Left colon (tissue), 2 donors: ENCODE measurements at places on chromosomes 7 and 10. TPM values are rescaled to one million over a fixed set of nuclear protein-coding genes. Genes with fewer than 3 reads are reported as not detected.

DNA sequence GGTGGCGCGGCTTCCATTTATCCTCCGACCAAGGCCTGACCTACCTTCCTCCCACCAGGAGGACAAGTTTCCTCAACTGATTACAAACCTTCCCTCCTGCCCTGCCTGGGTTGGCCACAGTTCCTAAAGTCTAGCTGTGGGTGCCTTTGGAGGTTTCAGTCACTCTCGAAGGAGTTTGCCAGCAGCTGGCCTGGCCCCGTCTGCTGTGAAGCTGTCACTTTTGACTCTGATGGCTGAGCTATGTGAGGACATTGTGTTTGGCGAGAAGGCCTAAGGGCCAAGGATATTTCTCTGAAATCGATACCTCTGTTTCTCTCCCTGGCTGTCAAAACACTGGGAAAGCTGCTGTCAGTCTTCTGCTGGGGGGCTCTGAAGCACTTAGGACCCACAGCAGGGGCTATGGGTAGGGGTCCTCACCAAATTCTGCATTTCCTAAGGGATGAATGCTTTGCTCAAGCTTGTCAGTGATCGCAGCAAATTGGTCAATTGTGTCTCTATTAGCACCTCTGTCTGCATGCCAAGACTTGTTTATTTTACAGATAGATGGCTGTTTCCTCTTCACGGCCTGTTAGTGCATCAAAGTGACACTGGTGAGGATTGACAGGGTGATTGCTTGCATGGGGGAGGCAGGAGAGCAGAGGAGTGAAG, 31.9 kb upstream of the SAMD8 start:
- no peak for DNase-seq

LBX1 gene
- not detected for total RNA-seq

DNA sequence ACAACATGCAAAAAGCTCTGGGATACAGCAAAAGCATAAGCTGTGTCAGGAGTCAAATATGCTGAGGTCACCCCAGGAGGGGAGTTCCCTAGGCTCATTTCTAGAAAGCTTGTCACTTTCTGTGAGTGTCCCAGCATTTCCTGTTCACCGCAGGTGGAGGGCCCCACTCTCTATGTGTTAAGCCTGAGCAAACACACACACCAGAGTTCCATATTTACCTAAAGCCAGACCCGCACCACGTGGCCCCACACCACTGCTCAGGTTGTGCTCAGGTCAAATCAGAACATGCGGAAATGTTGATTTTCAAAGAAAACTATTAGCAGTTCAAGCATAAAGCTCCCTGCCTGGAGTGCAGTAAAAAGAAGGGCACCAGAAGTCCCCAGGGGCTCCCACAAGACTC, 259.6 kb upstream of the PPP2R2D start:
- DNase-seq: no peak

- no peak for DNase-seq
These were observed 4.9 kb upstream of the ADCY1 start for GRCh38 chr7:45569290-45569685.

HHEX gene
- total RNA-seq: 2.5 TPM

STAMBPL1 gene
- total RNA-seq: 22.4 TPM

DNA sequence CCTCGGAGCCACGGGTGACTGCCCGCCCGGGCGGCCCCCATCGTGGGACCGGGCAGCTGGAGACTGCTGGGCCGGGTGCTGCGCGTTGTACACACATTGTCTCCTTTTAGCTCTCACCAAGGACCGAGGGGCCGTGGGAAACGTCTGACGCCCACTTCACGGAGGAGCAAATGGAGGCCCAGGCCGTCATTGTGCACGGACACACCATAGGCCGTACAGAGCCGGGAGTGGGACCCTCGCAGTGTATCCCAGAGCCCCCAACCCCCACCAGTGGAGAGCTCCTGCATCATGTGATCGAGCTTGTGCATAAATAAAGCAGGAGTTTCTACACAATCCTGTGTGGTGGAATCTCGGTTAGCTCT, 722 bp downstream of the DENND10 start:
- peak; percentile 42 for DNase-seq

DNA sequence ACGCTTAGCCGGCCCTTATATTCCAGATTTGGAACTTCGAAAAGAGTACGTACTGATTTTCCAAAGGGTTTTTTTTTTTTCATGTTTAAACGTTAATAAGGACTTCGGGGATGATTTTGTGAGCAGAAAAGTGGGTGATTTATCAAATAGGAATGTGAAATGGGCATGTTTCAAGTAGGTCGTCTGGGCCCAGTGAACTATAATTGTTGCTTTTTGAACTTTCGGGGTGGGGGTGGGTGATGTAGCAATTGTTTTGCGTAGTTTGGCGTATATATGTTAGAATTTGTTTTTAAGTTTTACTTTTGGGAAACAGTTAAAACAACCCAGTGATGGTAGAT, 299 bp upstream of the PBLD start:
- no peak for DNase-seq

ACSL5 gene
- total RNA-seq: 216 TPM

DNA sequence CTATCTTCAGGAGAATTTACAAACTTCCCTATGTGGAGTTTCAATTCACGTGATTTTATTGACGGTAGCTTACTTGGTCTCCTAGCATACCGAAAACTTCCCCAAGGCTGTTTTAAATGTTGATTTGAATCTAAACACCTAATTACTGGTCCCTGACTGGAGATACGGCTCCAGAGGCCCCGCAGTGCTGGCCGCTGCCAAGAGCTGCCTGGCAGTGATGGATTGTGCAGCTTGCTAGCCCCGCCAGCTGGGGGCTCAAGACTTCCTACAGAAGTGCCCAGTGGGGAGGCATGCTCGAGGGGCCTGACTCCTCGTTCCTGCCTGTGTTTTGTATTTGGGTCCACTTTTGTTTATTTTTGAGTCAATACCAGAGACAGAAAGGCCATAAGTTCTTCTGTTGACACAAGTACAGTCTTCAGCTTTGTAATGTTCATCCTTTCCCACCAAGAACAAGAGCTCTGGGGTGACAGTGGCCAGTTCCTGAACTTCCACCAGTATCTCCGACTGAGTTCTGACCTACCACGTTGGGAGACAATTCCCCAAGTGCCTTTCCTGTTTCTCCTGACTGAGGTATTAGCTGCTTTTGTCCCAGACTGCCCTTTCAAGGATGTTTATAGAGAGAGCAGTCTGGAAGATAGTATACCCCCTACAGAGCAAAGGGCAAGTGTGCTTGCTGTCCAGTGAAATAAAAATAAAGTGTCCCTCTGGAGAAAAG, 80.7 kb upstream of the CXCL12 start:
- no peak for DNase-seq

GLUD1 gene
- 185 TPM for total RNA-seq

ANXA8 gene
- total RNA-seq: not detected

EVX1 gene
- total RNA-seq: 0.82 TPM

SVOPL gene
- total RNA-seq: 1.5 TPM

- no peak for DNase-seq
These were observed 29.2 kb downstream of the ANXA8 start for GRCh38 chr10:47454780-47455058.

- no peak for DNase-seq
These were observed 71.6 kb upstream of the ZNF746 start for GRCh38 chr7:149569025-149569725.

- DNase-seq: no peak
These were observed 148.2 kb upstream of the SLC26A5 start for GRCh38 chr7:103594186-103594585.

DNA sequence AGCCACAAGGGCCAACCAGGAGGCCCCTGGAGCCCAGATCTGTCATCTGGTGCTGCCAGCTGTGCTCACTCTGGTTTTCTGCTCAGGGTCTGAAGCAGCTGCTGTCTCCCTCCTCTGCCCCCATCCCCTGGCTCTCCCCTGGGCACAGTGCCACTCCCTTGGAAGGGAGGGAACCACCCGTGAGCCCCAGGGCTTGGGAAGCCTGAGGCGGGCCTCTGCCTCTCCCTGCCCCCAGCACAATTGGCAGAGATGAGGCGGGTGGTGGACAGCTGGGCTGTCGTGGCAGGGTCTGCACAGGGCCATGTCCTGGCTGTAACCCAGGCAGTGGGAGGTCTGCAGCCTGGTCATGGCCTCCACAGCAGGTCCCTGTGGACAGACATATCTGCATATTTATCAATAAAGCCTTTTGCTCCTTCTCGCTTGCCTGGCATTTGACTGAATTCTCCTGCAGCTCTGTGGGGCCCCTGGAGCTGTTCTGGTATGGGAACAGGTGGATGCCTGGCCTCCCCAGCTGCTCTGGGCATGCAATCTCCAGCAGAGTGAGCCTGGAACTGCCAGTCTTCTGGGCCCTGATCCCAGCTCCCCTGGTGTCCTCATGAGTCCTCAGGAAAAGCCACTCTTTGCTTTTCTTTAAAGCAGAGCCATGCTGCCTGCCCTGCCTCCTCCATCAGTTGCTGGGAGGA, 1.6 kb upstream of the ANKRD2 start:
- no peak for DNase-seq

DNA sequence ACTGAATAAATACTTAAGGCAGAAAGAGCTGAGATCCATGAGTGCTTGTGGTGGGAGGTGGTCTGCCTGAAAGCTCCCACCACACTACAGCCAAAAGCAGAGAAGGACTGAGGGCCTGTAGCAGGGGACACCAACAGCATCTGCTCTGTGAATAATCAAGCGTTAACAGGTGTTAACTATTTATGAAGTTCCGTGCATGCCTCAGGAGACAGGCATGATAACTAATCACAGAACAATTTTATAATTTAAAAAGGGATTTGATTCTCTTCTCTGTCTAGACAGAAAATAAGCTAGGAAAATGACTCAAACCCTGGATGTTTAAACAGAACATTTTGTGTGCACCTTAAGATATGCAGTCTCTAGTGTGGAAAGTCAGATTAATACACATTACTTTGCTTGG, 61.5 kb upstream of the GHITM start:
- DNase-seq: no peak

PLAC9 gene
- total RNA-seq: 8.2 TPM

GRCh38 chr10:422241-422640, 267.2 kb downstream of the DIP2C start:
- no peak for DNase-seq

DNA sequence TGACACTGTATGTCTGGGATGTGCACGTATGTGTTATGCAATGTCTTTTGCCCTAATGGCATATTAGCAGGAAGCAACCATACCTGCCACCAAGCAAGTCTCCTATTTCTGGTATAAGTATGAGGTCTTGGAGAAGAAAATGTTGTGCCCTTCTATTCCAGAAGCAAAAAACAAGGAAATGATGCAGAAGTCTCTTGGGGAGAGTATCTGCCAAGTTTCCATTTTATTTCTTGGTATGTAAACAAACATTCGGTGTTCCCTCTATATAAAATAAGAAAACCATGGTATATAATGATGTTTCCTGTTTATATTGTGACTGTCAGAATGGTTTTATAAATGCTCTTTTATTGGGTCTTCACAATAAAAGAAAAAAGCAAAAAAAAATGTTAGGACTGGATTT, 19.3 kb upstream of the MYO3A start:
- no peak for DNase-seq

DNA sequence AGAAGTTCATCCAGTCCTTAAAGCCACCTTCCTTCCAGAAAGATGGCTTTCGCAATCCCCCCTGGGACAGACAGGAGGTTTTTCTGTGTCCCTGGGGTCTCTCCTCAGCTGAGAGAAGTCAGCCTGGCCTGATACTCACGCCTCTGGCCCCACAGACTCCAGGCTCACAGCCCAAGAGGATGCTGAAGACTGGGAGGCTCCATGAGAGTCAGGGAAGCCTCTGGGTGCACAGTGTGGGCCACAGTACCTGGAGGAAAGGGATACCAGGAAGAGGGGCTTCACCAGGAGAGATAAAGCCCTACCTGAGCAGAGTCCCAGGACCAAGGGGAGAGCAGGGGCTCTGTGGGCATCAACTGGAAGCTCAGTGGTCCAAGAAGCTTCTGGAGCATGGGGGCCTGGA, 324.4 kb downstream of the GRID1 start:
- no peak for DNase-seq

DNA sequence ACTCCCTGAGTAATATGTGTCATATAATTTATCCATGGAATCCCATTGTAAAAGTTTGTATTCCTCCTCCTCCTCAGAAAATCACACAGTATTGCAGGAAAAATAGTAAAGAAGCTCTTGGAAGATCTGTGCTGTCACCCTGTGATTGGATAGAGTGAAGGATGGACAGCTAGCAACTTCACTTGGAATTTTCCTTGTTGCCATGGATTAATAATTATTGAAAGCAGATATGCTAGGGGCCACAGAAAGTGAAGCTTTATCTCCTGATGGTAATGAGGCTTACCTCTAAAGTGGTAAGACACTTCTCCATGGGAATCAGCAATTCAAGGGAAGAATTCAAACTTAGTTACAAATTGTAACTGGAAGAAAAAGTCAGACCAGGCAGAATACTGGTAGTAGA, 48.8 kb downstream of the PHYHIPL start:
- DNase-seq: no peak

DMTF1 gene
- 58.8 TPM for total RNA-seq

CPED1 gene
- 3.4 TPM for total RNA-seq

GRCh38 chr10:59970396-59971368, 64.3 kb upstream of the CCDC6 start:
- no peak for DNase-seq

LIPJ gene
- 0.14 TPM for total RNA-seq

ARHGEF35 gene
- 62.4 TPM for total RNA-seq

DNA sequence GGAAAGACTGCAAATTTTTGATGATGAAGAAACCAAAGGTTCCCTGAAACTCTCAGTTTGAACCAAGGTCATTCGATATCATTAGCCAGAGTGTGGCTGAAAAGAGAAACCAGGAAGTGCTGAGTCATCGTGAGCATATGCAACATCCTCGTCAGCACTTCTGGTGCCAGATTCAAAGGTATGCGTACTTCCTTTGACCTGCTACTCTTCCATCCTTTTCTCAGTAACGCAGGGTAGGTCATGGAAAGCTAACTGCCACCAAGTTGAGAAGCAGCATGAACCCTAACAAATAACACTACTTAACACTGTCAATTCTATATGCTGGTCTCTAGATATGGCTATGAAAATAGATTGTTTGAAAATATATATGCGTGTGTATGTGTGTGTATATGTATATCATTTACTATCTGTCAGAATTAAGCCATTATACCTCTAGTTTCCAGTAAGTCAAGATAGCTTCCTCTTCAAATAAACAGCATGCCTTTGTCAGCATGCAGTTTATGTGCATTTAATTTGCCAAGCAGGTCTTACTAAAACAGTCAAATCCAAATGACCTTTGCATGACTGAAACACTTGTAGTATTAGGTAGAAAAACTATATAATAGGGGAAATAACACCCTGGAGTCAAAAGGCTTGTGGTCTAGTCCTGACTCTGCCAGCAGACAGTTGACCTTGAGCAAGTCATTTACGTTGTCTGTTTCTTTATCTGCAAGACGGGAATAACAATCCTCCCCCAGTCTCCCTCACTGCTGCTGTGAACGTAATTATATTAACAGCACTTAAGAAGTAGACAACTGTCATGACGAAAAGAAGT, 26.4 kb downstream of the CDK6 start:
- DNase-seq: peak; percentile 61

DNA sequence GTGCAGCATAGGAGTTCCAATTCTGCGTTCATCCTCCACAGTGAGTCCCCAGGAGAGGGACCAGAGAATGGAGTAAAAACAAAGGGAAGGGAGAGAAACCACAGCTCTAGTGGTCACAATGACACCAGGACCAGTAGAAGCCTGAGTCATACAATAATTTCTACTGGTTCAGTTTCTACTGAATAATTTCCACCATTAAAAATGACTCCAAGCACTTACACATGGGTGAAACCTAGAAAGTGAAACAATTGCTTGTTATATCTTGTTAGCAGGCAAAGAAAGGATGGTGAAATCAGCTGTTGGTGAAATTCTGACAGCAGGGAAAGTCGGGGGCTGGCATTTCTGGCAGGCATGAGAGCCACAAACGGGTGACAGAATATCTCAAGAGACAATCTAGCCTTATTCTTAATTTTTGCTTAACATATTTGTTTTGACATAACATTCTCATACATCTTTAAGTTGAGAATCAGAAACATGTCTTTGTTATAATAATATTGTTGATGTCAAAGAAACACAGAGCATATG, 1065.8 kb upstream of the C7orf33 start:
- no peak for DNase-seq
